ENCODE measurements at places on chromosomes 1 and 21.

DNA sequence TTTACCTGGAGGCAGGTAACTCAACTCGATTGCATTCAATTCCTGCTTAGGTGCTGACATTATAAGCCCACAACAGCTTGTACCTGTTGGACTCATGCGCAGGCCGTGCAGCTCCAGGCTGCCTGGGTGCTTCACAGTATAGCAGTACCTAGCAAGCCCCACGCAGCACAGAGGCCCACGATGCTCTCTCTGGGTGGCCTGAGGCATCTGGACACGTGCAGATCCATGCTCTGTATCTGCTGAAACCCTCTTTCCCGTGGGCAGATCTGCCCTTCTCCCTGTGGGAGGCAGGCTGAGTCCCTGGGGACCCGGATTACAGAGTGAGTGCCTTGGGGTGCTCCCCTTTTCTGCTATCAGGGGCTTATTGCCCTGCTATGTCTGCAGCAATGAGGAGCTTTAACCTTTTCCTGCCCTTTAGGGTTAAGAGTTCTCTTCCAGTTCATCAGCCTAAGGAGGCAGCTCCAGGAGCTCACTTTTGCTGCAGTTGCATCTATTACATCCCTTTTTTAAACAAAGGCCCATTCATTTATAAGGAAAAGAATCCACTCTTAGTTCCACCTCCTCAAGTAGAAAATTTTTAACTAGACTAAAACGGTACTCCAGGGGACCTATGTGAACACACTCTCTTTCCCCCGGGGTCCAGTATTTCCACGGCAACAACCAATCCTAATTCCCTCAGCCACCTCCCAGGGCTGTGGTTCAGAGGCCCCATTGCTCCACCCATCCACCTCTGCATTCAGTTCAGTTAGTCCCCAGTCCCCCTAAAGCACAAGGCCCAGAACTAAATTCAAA lies 19.3 kb downstream of the ITPKB start:
- no peak for DNase-seq

- no peak for DNase-seq
Observed at GRCh38 chr1:155044812-155045657, 6.1 kb upstream of the ADAM15 start.

DNA sequence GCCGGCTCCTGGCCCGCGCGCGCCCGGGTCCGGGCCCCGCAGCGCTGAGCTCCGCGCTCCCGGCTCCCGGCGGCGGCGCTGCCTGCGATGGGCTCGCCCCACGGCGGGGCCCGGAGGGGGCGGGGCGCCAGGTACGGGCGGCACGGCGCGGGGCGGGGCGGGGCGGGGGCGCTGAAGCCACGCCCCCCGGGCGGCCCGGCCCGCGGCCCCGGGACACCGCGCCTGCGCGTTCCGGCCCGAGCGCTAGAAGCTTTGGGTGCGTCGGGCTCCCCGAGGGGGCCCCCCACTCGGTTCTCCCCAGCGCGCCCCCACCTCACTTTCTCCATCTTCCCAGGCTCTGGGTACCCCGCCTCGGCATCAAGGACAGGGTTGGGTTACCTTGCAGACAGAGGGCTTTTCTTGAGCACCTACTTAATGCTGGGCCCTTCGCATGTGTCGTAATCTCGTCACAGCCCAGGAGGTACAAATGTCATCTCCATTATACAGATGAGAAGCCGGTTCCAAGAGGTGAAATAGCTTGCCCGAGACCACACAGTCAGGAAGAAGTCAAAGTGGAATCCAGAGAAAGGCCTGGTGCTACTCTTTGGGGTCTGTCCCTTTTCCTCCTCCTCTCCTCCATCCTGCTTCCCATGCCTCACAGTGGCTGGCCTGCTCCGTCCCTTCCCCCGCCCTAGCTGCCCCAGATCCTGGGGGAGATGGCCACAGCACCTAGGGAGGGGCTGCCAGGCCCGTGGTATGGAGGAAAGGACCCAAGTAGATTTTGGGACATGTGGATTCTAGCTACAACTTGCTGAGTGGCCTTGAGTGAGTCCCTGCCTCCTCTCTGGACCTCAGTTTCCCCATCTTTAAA lies 46.5 kb downstream of the RAP1GAP start:
- no peak for DNase-seq

- no peak for DNase-seq
Observed at GRCh38 chr1:172630868-172631267, 28.0 kb upstream of the FASLG start.

GRCh38 chr1:96515430-96515829 lies 206.2 kb upstream of the PTBP2 start:
- no peak for DNase-seq

GRCh38 chr1:29397256-29397590 lies 160.9 kb downstream of the PTPRU start:
- no peak for DNase-seq

DNA sequence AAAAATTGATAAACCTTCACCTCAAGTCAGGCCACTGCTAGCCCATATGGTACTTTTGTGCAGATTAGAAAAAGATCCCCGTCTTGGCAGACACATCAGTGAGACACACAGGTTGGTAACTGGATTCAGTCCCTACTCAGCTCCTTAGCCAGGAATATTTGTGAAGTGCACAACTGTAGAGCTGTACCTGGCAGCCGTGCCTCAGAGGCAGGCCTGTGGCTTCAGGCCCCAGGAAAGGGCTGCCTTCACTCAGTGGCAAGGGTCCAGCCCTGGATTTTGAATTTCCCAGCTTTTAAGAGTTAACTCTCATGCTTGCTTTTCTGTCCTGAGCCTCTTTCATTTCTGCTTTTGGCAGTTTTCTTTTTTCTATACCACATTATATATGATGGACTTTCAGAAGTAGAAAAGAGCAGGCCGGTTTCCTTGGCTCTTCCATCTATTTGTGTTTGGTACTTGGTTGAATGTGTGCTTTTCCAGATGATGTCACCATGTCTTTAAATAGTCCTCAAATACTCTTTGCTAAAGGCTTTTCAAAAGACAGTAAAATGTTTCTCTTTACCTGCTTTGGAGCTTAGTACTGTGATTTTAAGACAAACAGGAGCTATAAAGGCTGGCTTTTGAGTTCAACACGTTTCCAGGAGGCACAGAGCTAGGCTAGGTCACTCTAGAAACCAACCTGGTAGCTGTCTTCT lies 186.6 kb downstream of the AK5 start:
- DNase-seq: no peak

DNA sequence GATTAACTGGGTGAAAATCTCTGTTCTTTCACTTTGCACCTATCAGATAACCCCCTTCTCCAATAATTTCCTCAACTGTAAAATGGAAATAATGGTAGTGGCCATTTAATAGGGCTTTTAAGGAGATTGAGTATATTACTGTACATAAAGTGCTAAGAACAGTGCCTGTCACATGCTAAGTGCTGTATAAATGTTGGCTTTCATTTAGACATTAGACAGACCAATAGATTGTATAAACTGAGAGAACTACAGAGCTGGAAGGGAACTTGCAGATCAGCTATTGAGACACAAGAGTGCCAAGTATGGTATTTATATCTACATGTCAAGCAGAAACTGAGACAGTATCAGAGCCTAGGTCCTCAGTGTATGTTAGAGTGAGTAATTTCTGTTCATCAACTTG lies 934.7 kb downstream of the PLA2G4A start:
- no peak for DNase-seq

DNA sequence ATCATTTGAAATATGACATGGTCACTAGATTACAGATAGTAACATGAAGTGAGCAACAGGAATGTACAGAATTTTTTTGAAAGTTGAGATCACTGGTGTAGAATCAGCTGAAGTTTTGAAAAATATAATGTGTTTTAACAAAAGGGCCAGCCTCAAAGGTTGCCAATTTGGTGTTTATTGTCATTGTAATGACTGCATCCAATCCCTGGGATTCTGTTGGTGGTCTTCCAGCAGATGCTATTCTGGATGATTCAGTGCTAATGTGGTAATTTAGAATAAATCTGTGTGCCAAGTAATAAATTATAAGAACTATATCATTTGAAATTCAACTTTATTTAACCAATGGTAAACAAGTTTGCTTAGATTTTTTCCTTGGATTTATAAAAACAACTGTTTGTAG lies 436.4 kb upstream of the PKN2 start:
- DNase-seq: no peak

DNA sequence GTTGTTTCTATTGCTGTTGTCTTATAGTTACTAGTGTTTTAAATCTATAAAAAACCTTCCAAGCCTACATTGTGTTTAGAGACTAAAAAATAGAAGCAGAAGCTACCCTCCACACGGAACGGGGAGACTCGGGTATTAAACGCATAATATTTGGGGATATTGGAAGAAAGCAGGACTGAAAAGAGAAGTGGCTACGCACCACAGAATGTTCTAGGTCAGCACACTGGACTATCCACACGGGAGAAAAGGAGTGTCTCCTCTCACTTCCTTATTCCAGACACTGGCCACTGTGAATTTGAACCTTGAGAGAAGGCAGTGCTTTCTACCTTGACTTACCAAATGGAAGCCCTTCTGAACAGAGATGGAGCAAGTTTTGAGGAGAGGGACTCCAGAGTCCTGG lies 1.0 kb upstream of the OR10J4 start:
- no peak for DNase-seq

- DNase-seq: no peak
Observed at GRCh38 chr1:31880957-31881687, 57.0 kb downstream of the PTP4A2 start.

DNA sequence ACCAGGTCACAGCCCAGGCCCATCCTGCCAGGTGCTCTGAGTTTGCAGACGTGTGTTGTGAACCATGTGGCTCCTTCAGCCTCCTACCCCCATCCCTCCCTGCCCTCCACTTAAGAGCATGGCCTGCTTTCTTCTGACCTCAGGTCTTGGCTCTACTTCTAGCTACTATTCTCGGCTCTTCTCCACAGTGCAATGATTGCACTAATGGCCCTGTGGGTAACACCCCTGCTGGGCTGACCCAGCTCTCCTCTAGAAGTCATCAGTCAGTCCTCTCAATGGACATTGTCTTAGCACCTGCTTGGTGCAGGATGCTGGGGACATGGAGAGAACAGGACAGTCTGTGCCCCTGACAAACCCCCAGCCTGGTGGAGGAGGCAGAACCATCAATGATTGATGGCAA lies 22.2 kb upstream of the IFFO2 start:
- no peak for DNase-seq

GRCh38 chr1:101291562-101292380 lies 55.0 kb downstream of the S1PR1 start:
- no peak for DNase-seq

GRCh38 chr1:163471779-163472650 lies 150.3 kb downstream of the NUF2 start:
- DNase-seq: no peak

DNA sequence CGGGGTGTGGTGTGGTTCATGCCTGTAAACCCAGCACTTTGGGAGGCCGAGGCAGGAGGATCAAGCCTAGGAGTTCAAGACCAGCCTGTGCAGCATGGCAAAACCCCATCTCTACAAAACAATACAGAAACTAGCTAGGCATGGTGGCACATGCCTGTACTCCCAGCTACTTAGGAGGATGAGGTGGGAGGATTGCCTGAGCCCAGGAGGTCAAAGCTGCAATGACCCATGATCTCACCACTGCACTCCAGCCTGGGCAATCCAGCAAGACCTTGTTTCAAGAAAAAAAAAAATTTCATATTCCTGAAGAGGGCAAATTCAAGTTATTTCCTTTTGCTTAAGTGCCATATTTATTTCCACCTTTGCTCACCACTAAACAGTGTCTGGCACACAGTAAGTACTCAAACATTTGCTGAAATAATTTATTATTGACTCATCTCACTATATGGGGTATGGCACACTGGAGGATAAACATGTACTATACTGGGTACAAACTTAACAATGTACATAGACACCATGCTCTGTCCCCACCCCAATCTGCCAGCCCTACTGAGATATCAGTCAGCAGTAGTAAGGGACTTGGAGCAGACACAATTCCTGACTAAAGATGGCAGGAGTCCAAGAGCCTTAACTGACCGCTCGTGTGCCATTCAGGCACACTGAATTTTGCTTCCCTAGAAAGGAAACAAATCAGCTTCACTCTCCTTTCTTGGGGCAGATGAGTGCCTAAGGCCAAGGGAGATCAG lies 15.5 kb downstream of the MEAF6 start:
- no peak for DNase-seq

GRCh38 chr1:8662380-8663072 lies 154.9 kb downstream of the RERE start:
- DNase-seq: no peak

GRCh38 chr1:225253173-225253572 lies 174.7 kb downstream of the LBR start:
- DNase-seq: no peak

DNA sequence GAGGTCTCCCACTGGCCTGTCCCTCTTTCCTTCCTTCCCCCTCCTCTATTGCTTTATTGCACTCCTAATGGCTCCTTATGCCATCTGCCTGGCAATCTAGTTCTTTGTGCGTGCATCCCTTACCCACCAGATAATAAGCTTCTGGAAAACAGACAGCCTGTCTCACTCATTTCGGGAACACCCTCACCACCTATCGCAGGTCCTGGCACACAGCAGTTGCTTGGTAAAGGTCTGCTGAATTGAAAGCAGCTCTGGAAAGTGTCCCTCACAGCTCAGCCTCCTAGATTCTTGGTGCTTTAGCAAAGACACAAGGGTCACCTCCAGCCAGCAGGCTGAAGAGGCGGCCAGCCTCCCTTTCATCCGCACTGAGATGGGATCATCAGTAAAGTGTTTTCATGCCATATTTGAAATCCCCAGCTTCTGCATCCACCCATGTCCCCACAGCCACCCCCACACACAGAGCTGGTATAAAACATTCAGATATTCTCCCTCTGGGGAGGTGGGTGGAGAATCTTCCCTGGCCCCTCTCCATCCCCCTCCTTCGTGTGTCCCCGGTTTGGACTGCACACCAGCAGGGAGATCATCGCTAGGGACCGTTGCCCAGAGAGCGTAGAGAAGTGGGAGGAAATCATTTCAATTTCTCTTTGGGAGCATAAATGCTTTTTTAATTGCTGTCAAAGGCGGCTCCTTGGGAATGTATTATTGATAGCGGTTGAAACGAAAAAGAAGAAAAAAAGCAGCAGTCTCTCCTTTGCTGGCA lies 29.1 kb upstream of the ATP2B4 start:
- DNase-seq: no peak

- DNase-seq: no peak
Observed at GRCh38 chr1:225990705-225991464, 8.3 kb downstream of the SDE2 start.

DNA sequence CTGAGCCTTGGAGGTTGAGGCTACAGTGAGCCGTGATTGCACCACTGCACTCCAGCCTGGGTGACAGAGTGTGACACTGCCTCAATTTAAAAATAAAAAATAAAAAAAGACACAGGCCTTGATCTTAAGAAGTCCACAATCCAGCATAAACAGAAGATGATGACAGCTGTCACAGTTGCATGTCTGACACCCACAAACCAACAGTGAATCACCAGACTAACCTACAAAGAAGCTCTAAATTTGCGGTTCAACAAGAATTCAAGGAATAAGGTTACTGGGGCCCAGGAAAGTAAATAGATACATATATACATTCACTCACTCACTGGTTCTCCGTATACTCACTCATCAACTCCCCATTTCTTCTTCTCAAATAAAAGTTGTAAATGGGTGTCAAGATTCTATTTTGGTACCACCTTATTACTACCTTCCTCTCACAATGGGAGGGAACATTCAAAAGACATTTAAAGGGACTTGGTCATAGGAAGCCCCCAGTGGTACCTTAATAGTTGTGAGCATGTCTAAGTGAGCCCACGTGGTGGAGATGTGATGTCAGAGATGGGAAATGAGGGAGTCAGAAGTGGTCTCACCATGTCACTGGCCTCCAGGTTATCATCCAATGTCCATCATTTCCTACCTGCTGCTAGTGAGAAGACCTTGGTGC lies 66.9 kb upstream of the PRDX6 start:
- DNase-seq: no peak

Data from epithelial cell of proximal tubule (primary cell).